ELR (cell line): ENCODE measurements at places on chromosomes 2 and 18.

DNA sequence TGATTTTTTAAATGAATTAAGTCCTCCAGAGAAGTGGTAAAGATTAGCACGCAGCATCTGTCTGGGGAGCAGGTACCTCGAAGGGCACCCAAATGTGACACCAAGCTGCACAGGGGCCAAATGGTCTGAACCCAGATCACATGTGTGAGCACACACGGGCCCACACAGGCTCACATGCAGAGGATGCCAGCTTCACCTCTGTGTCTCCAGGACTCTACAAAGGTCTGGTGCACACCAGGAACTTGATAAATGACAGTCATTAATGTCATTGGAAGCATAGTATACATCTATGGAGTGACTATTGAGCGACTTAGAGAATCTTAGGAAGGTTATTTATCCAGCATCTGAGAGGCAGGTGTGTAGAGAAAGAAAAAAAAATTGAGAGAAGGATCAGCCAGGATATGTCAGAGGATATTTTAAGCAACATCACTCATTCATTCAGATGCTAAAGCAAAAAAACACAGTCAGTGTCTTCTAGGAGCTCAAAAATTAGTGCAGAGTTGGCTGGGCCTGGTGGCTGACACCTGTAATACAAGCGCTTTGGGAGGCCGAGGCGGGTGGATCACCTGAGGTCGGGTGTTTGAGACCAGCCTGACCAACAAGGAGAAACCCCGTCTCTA, 23.2 kb downstream of the GYPC start:
- DNase-seq: no peak

- DNase-seq: peak; percentile 59
These were observed 857 bp downstream of the DYM start for GRCh38 chr18:49459404-49460171.

GRCh38 chr18:31723990-31724711, 36.5 kb downstream of the SLC25A52 start:
- DNase-seq: no peak

DNA sequence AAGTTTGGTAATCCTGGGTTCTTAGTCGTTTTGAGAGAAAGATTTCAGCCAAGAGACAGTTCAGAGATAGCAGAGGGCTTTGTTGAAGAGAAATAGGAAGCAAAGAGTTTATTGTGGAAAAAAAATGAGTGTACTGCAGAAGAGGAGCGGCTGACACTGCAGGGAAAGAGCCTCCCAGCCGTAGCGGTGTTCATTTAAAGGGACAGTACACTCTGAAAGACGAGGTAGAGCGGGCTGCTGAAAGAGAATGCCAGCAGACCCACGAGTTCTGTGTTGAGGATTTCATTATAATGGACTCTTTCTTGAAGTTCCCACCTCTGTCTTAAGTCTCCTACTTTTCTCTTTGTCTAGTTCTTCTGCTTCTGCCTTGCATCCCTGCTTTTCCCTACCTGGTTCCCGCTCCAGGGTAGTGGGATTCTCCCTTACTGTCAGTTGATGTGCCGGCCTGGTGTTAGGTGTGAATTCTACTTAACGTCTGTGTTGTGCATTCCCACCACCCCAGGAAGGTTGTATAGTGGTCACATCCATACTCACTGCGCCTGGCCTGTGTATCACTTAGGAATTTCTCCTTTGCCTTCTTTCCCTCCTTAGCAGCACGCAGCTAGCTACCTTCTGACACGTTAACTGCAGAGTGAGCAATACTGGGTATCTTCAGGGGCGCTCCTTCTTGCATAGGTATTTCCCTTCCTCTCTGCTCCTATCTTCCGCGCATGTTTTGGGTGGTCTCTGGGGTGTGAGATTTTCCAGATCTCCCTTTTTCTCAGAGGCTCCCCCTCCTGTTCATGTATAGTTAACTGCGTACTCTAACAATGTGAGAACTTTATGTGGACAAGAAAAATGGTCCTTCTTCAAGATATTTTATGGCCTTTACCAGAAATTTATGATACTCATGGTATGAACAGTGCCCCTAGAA, 164.5 kb downstream of the PTH2R start:
- no peak for DNase-seq

DNA sequence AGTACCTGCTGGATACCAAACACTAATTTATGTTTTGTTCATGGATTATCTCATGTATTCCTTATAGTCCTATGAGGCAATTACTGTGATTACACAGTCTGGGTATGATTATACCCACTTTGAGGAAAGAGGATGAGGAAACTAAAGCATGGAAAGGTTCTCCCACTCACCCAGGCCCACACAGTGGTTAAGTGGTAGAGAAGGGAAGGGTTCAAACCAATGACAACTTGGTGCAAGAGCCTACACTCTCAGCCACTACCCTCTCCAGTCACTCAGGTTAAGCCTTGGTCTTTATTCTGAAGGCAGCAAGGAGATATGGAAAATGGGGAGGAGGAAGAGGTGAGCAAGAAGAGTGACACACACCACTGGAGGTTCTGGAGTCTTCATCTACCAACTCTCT, 64.5 kb upstream of the PPP1CB start:
- DNase-seq: no peak

DNA sequence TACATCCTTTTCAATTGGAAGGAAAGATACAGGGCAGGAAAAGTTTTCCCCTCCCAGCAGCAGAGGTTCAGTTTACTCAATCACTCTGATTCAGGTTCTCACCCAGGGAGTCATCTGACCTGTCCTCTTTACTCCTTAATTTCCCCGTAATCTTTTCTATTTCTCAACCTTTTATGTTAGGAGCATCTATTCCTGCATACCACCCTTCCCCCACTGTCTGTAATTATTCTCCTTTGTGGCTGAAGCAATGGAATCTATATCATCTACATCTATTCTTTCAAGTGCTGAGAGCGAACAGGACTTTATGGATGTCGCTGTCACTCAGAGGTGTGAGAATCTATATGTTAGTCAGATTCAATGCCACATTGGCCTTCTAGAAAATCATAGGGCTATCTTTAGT, 175.2 kb downstream of the NOL4 start:
- DNase-seq: no peak

- DNase-seq: no peak
These were observed 318.2 kb downstream of the RND3 start for GRCh38 chr2:150169237-150169629.

- DNase-seq: peak; percentile 73
These were observed 14.6 kb upstream of the LAPTM4A start for GRCh38 chr2:20065885-20066602.

- DNase-seq: no peak
These were observed 105.0 kb downstream of the UGGT1 start for GRCh38 chr2:128196026-128196425.

GRCh38 chr2:220334871-220335590, 707.6 kb downstream of the SLC4A3 start:
- DNase-seq: peak; percentile 12

DNA sequence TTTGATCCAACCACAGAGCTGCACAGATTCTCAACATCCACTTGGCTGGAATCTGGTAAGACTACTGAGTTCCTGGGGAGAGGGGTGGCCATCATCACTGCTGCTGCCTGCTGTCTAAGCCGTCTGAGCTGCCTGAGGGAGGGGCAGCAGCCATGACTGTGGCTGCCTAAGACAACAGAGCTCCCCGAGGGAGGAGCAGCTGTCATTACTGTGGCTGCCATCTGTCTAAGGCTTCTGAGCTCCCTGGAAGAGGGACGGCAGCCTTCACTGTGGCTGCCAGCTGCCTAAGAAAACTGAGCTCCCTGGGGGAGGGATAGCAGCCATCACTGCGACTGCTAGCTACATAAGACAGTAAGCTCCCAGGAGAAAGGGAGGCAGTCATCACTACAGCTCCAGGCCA, 584.4 kb downstream of the NR4A2 start:
- DNase-seq: no peak

DNA sequence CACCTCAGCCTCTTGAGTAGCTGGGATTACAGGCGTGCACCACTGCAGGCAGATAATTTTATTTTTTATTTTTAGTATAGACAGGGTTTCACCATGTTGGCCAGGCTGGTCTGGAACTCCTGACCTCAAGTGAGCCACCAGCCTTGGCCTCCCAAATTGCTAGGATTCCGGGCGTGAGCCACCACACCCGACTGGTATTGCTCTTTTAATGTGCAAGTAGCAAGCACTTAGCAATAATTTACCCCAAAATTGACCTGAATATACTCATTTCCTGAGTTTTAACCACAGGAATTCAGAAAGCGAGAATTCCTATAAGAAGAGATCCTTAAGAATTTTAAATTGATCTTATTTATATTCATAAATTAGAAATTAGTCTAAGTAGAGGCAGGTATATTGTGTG, 169.1 kb downstream of the CDH2 start:
- peak; percentile 82 for DNase-seq
